ENCODE measurements at places on chromosomes 11 and 22.

- DNase-seq, result no peak
Observed at GRCh38 chr11:3367221-3367620, 11.7 kb downstream of the ZNF195 start.

GRCh38 chr11:119629834-119630624, 99.0 kb downstream of the NECTIN1 start:
- no peak for DNase-seq

- DNase-seq, result peak; percentile 32
Observed at GRCh38 chr11:126925321-126926093, 75.1 kb downstream of the KIRREL3 start.

- DNase-seq, result no peak
Observed at GRCh38 chr11:1928470-1928890, 9.0 kb downstream of the TNNT3 start.

DNA sequence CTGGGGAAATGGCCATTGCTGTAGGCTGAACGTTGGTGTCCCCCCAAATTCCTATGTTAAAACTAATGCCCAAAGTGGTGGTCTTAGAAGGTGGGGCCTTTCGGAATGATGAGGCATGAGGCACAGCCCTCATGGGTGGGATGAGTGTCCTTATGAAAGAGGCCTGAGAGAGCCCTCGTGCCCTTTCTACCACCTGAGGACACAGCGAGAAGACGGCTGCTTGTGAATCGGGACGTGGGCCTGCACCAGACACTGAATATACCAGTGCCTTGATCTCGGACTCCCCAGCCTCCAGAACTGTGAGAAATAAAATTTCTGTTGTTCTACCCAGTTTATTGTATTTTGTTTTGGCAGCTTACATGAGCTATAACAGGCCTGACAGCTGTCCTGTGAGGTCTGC, 162.9 kb upstream of the B3GAT1 start:
- no peak for DNase-seq

DNA sequence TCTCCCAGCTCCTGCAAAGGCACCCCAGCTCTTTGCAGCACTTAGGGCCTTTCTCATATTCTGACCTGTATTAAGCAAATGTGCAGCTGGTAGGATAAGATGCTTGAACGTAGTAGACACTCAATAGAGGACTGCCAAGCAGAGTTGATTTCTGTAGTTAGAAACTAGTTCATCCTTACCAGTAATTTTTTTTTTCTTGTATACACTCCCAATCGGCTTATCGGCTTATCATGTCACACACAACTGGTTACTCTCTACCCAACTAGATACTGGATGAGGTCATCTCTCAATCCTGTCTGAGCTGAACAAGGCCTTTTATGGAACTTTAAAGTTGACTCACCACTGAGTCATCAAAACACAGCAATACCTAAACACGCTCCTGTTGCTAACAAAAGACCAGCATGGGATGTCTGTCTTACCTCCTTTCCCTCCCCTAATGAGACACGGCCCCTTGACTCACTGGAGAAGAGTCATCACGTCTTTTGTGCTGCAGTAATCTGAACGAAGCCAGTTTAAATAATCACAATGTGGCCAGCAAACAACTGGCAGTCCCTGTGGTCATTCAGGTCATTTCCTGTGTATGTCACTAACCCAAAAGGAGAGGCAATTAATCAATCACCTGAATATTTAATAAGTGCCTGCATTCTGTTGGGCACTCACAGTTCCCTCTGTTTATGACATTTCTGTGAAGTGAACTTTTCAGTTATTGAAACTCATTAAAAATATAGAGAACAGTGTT, 7.5 kb upstream of the WEE1 start:
- DNase-seq, result peak; percentile 98

GRCh38 chr11:86947541-86947940, 7.7 kb downstream of the FZD4 start:
- no peak for DNase-seq

DNA sequence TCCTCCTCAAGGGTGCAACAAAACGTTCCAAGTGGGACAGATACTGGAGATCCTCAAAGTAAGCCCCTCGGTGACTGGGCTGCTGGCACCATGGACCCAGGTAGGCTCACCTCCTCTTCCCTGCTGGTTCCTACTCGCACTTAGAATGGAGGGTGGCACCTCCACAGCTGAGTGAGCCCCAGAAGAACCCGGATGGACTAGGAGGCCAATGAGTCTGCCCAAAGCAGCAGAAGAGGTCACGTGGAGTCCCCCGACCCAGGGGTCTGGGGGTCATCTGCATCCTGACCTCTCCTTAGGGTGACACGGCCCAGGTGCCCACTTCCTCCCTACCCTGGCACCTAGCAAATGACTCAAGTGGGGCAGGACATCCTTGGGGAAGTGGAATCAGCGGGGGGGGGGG, 4.4 kb downstream of the APOL1 start:
- DNase-seq, result no peak

DNA sequence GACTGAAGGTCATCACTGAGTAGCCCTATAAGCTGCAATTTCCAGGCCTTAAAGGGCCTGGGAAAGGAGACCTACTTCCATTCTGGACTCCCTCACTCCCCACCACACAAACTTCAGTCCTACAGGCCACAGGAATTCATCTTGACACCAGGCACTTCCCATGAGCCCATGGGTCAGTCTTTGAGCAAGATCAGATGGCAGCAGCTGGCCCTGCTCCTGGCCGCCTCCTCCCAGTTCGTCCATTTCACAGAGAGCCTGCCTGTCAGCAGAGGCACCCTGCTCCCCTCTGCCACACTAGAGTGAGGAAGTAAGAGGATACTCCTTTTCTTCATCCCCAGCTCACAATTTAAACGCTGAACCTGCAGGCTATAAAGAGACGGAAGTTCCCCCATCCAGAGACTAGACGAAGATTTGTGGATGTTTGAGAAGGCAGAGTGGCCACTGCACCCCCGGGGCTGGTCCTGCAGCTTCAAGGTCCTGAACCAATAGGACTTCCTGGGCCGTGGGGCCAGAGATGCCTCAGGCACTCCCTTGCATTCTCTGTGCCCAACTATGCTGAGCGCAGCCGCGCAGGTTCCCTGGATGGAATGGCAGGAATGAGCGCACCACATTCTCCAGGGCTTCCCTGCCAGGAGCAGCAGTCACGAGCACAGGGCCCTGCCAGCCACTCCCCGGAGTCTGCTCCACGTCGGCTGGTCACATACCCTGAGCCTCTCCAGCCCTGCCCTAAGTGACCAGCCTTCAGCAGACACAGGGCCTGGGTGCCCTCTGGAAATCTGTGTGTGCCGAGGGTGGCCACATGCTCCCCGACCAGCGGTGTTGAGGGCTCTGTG, 33.5 kb upstream of the BID start:
- no peak for DNase-seq

DNA sequence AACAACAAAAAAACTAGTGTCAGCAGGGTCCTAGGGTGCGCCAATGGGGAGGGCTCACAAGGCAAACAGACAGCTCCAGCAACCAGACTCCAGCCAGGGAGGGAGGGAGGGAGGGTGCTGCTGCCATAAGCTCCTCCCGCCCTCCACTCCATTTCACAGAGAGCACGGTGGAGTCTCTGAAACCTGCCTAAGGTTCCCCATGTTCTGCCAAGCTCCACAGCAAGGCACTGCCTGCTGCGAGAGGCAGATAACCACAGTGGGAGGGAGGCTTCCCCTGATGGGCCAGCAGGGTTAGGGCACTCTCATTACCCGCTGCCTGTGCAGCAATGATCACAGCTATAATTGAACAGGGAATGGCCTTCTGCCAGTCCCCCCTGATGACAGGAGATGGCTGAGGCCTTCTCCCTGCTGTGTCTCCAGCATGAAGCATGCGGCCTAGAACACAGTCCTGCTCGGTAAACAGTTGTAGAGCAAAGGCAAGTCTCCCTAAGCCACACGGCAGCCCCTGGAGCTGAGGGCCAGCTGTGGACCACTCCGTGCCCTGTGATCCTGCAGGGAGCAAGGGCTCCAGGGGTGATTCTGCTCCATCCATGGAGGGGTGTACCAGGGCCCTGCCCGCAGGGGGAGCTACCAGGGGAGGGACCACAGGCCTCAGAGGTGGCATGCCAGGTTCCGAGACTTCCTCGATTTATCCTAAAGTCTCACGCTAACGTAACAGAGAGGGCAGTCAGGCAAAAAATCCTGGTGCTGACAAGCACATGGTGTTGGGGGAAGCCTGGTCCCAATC, 42.9 kb downstream of the PC start:
- no peak for DNase-seq

- no peak for DNase-seq
Observed at GRCh38 chr11:35307221-35307621, 112.1 kb downstream of the SLC1A2 start.

GRCh38 chr11:3163241-3163981, 1.7 kb downstream of the OSBPL5 start:
- DNase-seq, result no peak

DNA sequence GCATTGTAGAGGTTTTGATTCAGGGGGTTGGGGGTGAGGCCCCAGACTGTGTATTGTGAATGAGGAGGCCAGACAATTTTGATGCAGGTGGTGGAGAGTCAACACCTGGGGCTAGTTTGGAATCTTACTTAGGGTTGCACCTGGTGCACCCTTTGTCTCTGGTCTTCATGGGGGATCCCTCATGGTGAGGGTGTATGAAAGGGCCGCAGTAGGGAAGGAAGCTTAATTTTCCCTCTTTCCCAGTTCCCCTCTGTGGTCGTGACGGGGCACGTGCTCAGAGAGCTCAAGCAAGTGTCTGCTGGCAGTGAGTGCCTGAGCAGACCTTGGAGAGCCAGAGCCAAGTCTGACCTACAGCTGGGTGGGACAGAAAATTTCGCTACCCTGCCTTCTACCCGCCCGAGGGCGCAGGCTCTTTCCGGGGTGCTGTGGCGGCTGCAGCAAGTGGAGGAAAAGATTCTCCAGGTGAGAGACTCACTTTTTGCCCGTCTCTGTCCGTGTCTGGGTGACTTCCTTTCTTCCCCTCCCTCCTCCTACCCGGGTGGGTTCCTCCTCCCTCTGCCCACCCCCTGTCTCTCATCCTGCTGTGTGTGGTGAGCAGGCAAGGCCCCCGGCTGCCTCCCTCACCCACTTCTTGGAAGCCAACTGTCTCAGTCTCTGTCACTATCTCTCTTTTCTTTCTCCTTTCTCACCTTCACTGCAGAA, 131.7 kb downstream of the MICAL2 start:
- no peak for DNase-seq

DNA sequence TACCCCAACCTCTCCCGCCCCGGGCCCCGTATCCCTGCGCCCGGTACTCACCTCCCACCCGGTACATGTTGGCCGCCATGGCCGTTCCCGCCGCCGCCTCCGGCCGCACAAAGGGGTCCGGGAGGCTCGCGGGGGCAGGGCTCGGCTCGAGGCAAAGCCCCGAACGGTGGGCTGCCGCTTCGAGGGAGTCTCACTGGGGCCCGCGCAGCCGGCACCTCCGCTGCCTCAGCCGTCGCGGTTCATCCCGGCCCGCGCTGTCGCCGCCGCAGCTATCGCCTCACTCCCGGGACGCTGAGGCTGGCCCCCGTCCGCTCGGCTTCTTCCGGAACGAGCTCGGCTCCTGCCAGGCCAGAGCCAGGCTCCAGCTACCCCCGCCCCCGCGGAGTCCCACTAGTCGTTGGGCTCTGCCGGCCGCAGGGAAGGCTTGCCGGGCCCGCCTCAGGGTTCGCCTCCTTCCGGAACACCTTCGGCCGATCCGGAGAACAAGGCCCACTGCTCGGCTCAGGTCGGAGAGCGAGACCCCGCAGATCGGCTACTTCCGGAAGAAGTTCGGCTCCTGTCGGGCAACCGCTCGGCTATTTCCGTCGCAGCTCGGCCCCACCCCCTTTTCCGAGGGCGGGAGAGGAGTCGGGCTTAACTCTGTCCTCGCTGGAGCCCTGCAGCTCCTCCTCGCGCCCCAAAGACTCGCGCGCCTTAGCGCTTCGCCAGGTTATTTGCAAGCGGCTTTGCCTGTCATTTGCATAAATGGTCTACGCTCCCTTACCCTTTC, at the start of gene MTA2:
MTA2 (minus strand) TSS at position 494 of the 769 bp plus-strand sequence; CDS start at position 79, 415 bp downstream.
- DNase-seq, result peak; percentile 98

GRCh38 chr11:117814204-117814765, 10.3 kb downstream of the FXYD2 start:
- no peak for DNase-seq

DNA sequence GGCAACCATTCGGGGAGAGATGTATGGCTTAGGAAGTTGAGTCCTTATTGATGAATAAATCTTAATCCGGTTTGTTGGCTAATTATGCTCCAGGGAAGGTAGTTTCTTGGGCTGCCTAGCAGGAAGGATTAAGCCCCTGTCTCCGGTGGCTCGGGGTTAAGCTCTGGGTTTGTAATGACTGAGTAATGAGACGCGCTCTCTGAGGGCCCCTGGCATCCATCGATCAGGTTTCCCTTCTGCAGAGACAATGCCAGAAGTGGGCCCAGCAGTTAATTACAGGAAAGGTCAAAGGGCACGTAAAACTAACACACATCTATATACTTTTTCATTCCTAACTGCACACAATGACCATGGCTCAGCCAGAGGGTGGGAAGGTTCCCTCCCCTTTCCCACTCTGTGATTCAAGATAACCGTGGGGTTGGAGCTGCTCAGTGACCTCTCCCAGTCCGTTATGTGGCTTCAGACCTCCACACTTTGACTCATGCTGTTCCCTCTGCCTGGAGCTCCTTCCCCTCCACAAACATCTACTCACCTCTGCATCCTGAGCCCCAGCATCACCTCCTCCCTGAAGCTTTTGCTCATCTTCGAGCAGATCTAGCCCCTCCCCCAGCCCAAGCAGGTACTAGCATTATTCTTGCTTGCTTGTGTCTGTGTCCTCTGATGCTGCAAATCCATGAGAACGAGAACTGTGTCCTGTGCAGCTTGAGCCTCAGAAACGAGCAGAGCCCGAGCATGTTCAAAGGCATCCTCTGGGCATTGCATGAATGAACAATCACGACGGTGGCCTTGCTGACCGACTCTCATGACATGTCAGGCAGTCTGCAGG, 16.6 kb downstream of the SCUBE1 start:
- no peak for DNase-seq

- DNase-seq, result no peak
Observed at GRCh38 chr11:84722583-84723108, 904.5 kb downstream of the DLG2 start.

- no peak for DNase-seq
Observed at GRCh38 chr11:127223026-127223425, 222.5 kb upstream of the KIRREL3 start.

- DNase-seq, result no peak
Observed at GRCh38 chr11:116278076-116278475, 494.7 kb downstream of the BUD13 start.

DNA sequence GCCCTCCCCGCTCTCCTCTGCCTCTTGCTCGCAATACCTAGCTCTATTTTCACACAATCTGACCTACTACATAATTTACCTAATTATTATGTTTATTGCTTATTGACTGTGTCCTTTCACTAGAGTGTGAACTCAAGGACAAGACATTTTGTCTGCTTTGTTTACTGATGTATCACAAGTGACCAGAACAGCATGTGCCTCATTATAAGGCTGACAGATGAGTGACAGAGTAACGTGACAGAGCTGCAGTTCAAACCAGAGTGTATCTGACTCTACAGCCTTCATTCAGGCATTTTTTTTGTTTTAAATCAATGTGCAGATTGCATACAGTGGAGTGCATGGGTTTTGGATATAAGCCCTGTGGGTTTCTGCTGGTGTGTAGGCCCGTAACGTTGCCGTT, 82.0 kb upstream of the RAB1B start:
- DNase-seq, result no peak

DNA sequence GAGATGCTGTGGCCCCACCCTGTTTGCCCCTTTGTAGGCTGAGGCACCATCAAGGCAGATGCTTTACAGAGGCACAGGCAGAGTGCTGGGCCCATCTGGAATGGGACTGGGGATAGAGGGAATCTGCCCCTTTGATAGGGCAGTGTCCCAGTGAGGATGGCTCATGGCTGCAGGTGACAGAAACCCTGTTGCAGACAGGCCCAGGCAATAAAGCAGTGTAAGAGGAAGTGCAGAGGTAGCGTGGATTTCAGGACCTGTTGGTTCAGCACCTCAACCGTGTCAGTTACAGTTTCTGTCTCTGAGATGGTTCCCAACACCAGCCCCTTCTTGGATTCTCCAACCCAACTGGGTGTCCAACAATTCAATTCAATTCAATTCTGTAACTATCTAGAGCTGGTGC, 25.1 kb downstream of the PRDM11 start:
- no peak for DNase-seq
